ENCODE measurements at places on chromosomes 5 and 9.

GRCh38 chr5:168055961-168056360, 235.5 kb upstream of the WWC1 start:
- DNase-seq: no peak

DNA sequence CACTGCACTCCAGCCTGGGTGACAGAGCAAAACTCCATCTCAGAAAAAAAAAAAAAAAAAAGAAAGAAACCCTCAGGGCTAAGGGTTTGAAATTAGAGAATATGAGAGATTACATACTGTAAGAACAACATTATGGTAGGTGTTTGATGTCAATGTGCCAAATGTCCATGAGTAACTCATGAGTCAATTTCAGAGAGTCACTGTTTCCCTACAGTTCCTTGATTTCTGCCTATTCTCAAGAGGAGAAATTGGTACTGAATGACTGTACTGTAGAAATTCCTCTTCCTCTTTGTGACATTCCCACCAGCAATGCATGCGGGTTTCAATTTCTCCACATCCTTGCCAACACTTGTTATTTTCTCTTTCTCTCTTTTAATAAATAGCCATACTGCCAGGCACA, 35.2 kb downstream of the MARVELD2 start:
- DNase-seq: no peak

GRCh38 chr5:5419291-5420210, 2.9 kb upstream of the ICE1 start:
- DNase-seq: no peak

DNA sequence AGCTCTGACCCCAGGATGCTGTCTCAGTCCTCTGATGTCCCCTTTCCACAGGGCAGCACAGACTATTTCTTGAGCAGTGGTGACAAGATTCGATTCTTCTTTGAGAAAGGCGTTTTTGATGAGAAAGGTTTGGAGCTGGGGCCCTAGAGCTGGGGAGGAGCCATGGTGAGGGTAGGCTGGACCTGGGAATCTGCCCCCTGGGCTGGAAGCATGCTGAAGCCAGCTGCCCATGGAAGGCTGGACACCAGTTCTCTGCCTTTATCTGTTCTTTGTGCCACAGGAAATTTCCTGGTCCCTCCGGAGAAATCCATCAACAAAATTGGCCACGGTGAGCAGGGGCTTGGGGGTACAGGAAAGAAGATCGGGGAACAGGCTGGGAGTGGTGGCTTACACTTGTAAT, 12.9 kb downstream of the PHYHD1 start:
- DNase-seq: no peak

DNA sequence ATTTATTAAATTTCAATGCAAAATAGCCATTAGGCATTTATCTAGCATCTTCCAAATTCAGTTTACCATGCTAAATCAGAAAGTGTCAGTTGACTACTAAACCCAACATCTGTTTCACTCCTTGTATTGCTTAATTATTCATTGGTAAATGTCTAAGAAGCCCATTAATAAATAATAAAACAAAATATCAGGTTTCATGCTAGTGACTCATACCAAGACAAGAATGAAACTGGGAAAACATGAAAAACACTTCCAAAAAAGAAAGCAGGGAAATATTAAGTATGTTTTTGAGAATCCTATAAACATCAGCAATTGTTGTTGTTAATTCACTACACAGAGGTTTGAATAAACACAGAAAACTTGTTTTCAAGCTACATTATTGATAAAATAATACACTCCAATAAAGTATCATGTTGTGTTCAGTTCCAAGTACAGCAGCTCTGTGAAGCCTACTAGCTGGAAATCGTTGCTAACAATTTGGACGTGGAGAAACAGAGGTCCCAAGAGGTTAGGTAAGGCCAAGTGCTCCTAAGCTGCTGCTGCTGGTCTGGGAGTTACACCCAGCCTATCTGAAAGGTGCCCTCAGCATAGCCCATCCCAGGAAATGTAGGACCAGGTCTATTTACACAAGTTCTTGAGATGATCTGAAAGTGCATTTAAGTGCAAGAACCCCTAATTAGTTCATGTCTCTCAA, 78.8 kb downstream of the GNAQ start:
- DNase-seq: no peak

All from T-cell (primary cell).